A549 treated with CORT108297 at 1 μM for 4 hours (cell line): ENCODE measurements at places on chromosomes 12 and 14. TPM values are rescaled to one million over a fixed set of nuclear protein-coding genes. Genes with fewer than 3 reads are reported as not detected.

The VRTN gene
- total RNA-seq: not detected in 5 replicates

The ACSS3 gene
- total RNA-seq: 0.05 to 0.15 TPM (median 0.06 TPM) in 3 of 5 replicates, not detected in the others

The SLC38A2 gene
- total RNA-seq: 102 to 153 TPM (median 139 TPM) in 5 replicates

The MSI1 gene
- total RNA-seq: 1.1 to 1.4 TPM (median 1.2 TPM) in 5 replicates

The SPTB gene
- 1.0 to 1.5 TPM (median 1.1 TPM) in 5 replicates for total RNA-seq

The TMTC3 gene
- 7.8 to 13.4 TPM (median 11.3 TPM) in 5 replicates for total RNA-seq

The CIT gene
- total RNA-seq: 10.1 to 14.6 TPM (median 12.3 TPM) in 5 replicates

The NKX2-8 gene
- 1.7 to 4.3 TPM (median 3.9 TPM) in 5 replicates for total RNA-seq

The CFAP54 gene
- total RNA-seq: 1.2 to 1.7 TPM (median 1.5 TPM) in 5 replicates

The NYNRIN gene
- total RNA-seq: 0.15 to 0.25 TPM (median 0.21 TPM) in 5 replicates

The SOX5 gene
- total RNA-seq: not detected in 5 replicates

The PTPRO gene
- 0.02 to 0.09 TPM (median 0.05 TPM) in 4 of 5 replicates, not detected in the other for total RNA-seq

The PTGES3 gene
- total RNA-seq: 385 to 489 TPM (median 401 TPM) in 5 replicates

The LRRC10 gene
- not detected in 5 replicates for total RNA-seq

The BLOC1S1 gene
- total RNA-seq: 122 to 154 TPM (median 152 TPM) in 5 replicates

The CCDC184 gene
- 3.1 to 4.2 TPM (median 4.1 TPM) in 5 replicates for total RNA-seq

The GDF11 gene
- total RNA-seq: 2.4 to 5.3 TPM (median 5.0 TPM) in 5 replicates

The SYNDIG1L gene
- 0.05 TPM in 1 of 5 replicates, not detected in the others for total RNA-seq

The P2RX2 gene
- total RNA-seq: not detected in 5 replicates

The CDCA4 gene
- 45.2 to 56.6 TPM (median 54.3 TPM) in 5 replicates for total RNA-seq

The ARF3 gene
- total RNA-seq: 114 to 156 TPM (median 153 TPM) in 5 replicates

The HOXC9 gene
- 11.1 to 12.5 TPM (median 11.7 TPM) in 5 replicates for total RNA-seq

The KRT2 gene
- total RNA-seq: not detected in 5 replicates

The CPNE6 gene
- 0.05 TPM in 1 of 5 replicates, not detected in the others for total RNA-seq

The GYS2 gene
- 0.07 TPM in 1 of 5 replicates, not detected in the others for total RNA-seq

The DACT1 gene
- 0.50 to 0.65 TPM (median 0.59 TPM) in 5 replicates for total RNA-seq

The GPD1 gene
- total RNA-seq: 0.13 to 0.30 TPM (median 0.19 TPM) in 5 replicates

The TAS2R13 gene
- not detected in 5 replicates for total RNA-seq

The ABCC9 gene
- total RNA-seq: 0.01 to 0.02 TPM in 2 of 5 replicates, not detected in the others

The TEX52 gene
- not detected in 5 replicates for total RNA-seq

The TPPP2 gene
- not detected in 5 replicates for total RNA-seq

The RIN3 gene
- 17.8 to 25.6 TPM (median 23.9 TPM) in 5 replicates for total RNA-seq

The SPX gene
- 1.9 to 2.9 TPM (median 2.5 TPM) in 5 replicates for total RNA-seq

The AGAP2 gene
- 0.12 to 0.27 TPM (median 0.15 TPM) in 5 replicates for total RNA-seq

The SLC7A8 gene
- 0.47 to 0.73 TPM (median 0.55 TPM) in 5 replicates for total RNA-seq

The GPR65 gene
- total RNA-seq: not detected in 5 replicates

The DLGAP5 gene
- total RNA-seq: 26.3 to 44.6 TPM (median 32.0 TPM) in 5 replicates

The MGAT4C gene
- 0.02 to 0.06 TPM (median 0.04 TPM) in 5 replicates for total RNA-seq

The STON2 gene
- total RNA-seq: 0.53 to 1.0 TPM (median 0.65 TPM) in 5 replicates

The GOLT1B gene
- total RNA-seq: 88.8 to 96.2 TPM (median 92.5 TPM) in 5 replicates

The ERP27 gene
- total RNA-seq: 0.03 TPM in 1 of 5 replicates, not detected in the others

The KLRC3 gene
- 0.12 to 0.40 TPM (median 0.23 TPM) in 5 replicates for total RNA-seq

The RPGRIP1 gene
- total RNA-seq: 0.13 to 0.24 TPM (median 0.19 TPM) in 5 replicates

The DPY19L2 gene
- total RNA-seq: 1.8 to 2.2 TPM (median 2.1 TPM) in 5 replicates

The GSKIP gene
- 16.2 to 23.2 TPM (median 22.4 TPM) in 5 replicates for total RNA-seq

The TMTC1 gene
- total RNA-seq: 0.02 to 0.16 TPM (median 0.06 TPM) in 5 replicates

The FAM161B gene
- 1.5 to 2.0 TPM (median 1.7 TPM) in 5 replicates for total RNA-seq

The OAS2 gene
- total RNA-seq: 0.21 to 0.27 TPM (median 0.23 TPM) in 5 replicates

The SERPINA3 gene
- total RNA-seq: 6.6 to 11.2 TPM (median 9.0 TPM) in 5 replicates

The USP44 gene
- total RNA-seq: 0.05 to 0.23 TPM (median 0.13 TPM) in 5 replicates

The ADCY4 gene
- total RNA-seq: not detected in 5 replicates
